ENCODE measurements at places on chromosomes 2 and 18.
A peak's percentile ranks its signal among the peaks of the same experiment; 100 is the strongest.

- no peak for DNase-seq
Observed at GRCh38 chr2:189175869-189176433, 3.6 kb downstream of the COL5A2 start.

GRCh38 chr2:72524071-72524470, 301.8 kb downstream of the EXOC6B start:
- no peak for DNase-seq

GRCh38 chr2:111663471-111664274, 220.3 kb downstream of the ANAPC1 start:
- peak; percentile 50 for DNase-seq

DNA sequence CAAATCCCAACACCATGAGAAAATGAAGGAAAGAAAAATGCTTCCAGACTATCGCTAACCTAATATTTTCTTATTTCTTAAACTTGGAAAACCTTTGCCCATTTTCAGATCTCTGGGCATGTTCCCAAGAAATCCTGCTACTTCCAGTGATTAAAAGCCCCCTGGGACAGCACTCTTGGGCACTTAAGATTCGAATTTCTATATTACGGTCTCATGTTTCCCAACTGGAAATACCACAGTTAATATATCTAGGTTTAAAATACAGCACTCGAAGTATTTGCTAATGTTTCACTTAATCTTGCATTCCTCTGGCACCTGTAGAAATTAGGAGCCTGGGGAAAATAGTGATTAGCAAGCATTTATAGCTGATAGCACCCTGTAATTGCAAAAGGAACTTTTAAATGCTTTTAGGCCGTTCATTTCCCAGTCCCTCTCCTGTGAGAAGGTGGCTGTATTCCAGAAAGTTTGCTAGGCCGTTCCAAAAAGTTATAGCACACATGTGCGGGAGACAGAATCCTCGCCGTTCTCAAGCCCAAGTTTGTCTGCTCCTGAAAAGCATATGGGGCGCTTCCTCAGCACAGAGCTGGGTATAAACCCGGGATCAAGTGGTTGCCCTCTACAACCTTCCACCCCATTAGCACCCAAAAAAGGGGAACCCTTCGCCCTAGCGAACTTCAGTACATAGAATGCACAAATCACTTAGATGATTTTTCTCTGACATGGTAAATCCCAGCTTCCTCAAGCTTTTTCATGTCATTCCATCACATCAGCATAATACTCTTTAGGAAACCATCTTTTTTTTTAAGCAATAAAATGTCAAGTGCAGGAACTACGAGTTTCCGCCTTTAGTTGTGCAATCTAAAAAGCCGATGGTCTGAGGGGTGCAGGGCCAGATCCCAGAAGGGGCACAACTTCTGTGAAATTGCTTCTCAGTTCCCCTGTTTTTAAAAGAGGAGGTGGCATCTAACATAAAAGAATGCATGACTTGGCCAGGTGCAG, 60.6 kb downstream of the DIPK1C start:
- no peak for DNase-seq

DNA sequence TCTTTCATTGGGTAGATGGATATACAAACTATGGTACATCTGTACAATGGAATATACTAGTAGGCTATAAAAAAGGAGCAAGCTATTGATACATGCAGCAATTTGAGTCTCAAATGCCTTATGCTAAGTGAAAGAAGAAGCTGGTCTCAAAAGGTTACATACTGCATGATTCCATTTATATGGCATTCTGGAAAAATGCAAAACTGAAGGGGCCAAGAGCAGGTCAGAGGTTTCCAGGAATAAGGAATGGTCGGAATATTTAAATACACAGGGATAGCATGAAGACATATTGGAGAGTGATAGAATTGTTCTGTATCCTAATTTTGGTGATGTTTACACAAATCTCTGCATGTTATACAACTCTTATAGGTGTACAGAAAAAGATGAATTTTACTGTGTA, 85.8 kb downstream of the BABAM2 start:
- DNase-seq, result no peak

GRCh38 chr2:3633982-3634595, 23.9 kb upstream of the ALLC start:
- no peak for DNase-seq

DNA sequence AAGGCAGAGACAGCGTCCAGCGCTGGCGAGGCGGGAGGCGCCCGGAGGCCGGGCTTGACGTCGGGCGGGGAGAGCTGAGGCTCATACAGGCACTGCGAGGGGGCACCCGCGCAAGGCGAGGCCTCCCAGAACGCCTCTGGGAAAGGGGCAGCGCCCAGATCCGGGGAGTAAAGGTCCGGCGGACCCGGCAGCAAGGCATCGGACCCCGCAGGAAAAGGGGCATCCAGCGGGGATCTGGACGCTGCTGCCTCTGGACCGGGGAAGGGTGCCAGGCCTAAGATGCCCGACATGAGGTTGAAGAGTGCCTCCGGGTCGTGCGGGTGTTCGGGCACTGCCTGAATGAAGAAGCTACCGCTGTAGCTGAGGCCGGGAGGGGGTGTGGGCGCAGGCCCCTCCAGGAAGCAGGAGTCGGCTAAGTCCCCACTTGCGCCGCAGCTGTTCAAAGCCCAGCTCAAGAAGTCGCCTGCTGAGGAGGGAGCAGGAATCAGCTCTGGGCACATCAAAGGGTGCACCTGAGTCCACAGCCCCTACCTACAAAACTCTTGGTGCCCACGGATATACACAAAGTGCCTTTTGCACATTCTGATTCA, 937 bp downstream of the EGR4 start:
- no peak for DNase-seq
